Activated naive CD8-positive, alpha-beta T cell treated with anti-CD3 and anti-CD28 coated beads for 36 hours (primary cell): ENCODE measurements at places on chromosomes 3 and 15.
A peak's percentile ranks its signal among the peaks of the same experiment; 100 is the strongest.

DNA sequence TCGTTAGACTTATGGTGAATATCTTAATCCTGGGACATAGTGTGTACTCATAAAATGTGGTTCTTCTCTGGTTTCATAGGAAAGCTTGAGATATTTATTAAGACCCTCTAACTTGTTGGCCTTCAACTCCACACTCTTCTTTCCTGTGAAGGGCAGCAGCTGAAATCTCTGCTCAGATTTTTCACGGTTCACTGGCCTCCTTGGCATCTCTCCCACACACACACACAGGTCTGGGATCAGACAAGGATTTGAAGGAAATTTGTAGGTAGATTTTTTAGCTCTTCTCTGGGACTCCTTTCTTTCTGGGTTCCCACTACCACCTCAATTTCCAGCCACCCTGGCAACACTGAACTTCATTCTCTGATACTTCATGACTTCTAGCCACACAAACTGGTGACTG lies 70.2 kb downstream of the MYRIP start:
- no peak overlapping the region for H3K4me3 ChIP-seq
- no peak overlapping the region for H3K27ac ChIP-seq
- H3K36me3 ChIP-seq, result no peaks in the 10 kb centered on the region
- no peak for DNase-seq

DNA sequence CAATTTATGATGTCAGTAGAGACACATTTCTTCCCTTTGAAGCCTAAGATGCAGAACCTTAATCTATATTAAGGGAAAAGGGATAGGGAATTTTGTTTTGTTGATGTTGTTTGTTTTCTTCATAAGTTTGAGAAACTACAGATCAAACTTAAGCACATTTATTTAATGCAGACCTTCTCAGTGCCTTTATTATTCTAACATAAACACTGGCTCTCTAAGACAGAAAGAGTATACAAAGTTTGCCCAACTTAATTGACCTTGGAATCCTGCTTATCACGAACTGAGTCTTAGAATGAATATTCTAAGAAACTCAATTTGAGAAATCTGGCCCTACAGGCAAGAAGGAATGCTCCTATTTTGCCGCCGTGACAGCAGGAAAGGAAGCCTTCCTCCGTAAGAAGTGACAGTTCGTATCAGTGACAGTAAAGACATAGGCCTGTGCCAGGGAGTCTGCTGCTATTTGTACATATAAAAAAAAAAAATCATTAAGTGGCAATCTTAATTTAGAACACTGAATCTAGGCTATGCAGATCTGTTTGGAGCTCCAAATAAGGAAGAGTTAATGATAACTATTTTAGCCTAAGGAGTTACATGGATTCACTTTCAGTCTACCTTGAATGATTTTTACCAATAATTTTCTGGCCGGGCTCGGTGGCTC lies 8.8 kb upstream of the IMPG2 start:
- no peak for DNase-seq
- peaks cover 4% of the 10 kb centered on the region for H3K36me3 ChIP-seq
- no peak overlapping the region for H3K27ac ChIP-seq
- H3K4me3 ChIP-seq, result no peak overlapping the region
- H3K27me3 ChIP-seq, result no peaks in the 10 kb centered on the region
- peaks cover 4% of the 10 kb centered on the region for H3K4me1 ChIP-seq

- no peaks in the 10 kb centered on the region for H3K27me3 ChIP-seq
- no peak overlapping the region for H3K4me3 ChIP-seq
- H3K4me1 ChIP-seq, result no peaks in the 10 kb centered on the region
- H3K36me3 ChIP-seq, result no peaks in the 10 kb centered on the region
These were observed 592.8 kb downstream of the TUSC7 start for GRCh38 chr3:117302428-117302827.

GRCh38 chr3:195246581-195246995 lies 24.4 kb downstream of the XXYLT1 start:
- no peak for DNase-seq
- peaks cover 13% of the 10 kb centered on the region for H3K36me3 ChIP-seq
- H3K4me3 ChIP-seq, result no peak overlapping the region
- H3K27ac ChIP-seq, result no peak overlapping the region
- H3K4me1 ChIP-seq, result peaks cover 21% of the 10 kb centered on the region

DNA sequence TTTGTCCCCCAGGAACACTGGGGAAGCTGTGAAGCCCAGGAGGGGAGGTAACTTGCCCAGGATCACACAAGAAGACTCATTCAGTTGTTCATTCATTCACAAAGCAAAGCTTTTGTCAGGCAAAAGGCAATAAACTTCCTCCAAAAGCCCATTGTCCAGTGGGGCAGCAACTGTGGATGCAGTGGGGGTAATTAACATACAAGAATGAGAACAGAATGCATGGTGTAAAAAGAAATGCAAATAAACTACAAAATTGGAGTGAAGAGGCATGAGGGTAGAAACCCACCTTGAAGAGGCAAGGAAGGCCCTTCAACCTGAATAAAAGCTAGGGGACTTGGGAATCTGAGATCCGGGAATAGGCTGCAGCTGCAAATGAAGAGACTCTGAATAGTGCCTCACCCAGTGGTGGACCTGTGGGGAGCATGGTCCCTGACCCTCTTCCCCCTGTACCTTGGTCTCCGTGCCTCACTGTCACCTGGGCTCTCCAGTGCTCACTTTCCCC lies 363.6 kb downstream of the CLSTN2 start:
- peaks cover 38% of the 10 kb centered on the region for H3K27me3 ChIP-seq
- no peak for DNase-seq
- no peak overlapping the region for H3K27ac ChIP-seq
- H3K4me3 ChIP-seq, result no peak overlapping the region
- H3K36me3 ChIP-seq, result no peaks in the 10 kb centered on the region

- H3K27ac ChIP-seq, result no peak overlapping the region
- DNase-seq, result no peak
- H3K4me1 ChIP-seq, result peaks cover 12% of the 10 kb centered on the region
- no peak overlapping the region for H3K4me3 ChIP-seq
- H3K36me3 ChIP-seq, result peaks cover 4% of the 10 kb centered on the region
- no peaks in the 10 kb centered on the region for H3K27me3 ChIP-seq
These were observed 176.6 kb downstream of the XXYLT1 start for GRCh38 chr3:195094191-195094921.

- DNase-seq, result no peak
- H3K27ac ChIP-seq, result no peak overlapping the region
- no peaks in the 10 kb centered on the region for H3K27me3 ChIP-seq
These were observed 3.9 kb downstream of the C3orf22 start for GRCh38 chr3:126554560-126555525.

- no peaks in the 10 kb centered on the region for H3K27me3 ChIP-seq
- H3K4me3 ChIP-seq, result no peak overlapping the region
- H3K27ac ChIP-seq, result no peak overlapping the region
- H3K4me1 ChIP-seq, result peaks cover 4% of the 10 kb centered on the region
These were observed 32.8 kb downstream of the BDH1 start for GRCh38 chr3:197522881-197523441.

- no peak overlapping the region for H3K4me3 ChIP-seq
- H3K27ac ChIP-seq, result no peak overlapping the region
- DNase-seq, result no peak
- peaks cover 18% of the 10 kb centered on the region for H3K4me1 ChIP-seq
These were observed 1.9 kb downstream of the KLHDC8B start for GRCh38 chr3:49173116-49173791.

DNA sequence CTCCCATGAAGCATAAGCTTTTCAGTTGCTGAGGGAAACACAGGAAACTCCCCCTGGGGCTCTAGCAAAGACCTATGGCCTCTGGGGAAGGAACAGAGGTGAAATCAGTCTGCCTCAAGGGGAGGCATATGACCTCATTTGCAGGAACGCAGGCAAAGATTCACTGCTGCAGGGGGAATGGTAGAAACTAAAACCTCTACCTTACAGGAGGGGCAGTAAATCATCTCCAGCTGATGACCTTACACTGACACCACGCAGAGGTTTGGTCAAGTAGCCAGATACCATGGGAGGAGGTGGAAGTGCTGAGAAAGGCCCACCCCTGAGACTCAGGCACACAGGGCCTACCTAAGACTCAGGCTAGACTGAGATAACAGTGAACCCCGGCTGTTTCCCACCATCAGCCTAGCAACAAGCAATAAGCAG lies 81.1 kb downstream of the RAD18 start:
- H3K4me3 ChIP-seq, result no peak overlapping the region
- peak overlapping the region; percentile 55 for H3K27ac ChIP-seq
- peaks cover 71% of the 10 kb centered on the region for H3K36me3 ChIP-seq
- no peaks in the 10 kb centered on the region for H3K27me3 ChIP-seq
- no peaks in the 10 kb centered on the region for H3K4me1 ChIP-seq
- no peak for DNase-seq
